Substantia nigra (tissue), 51 donors: ENCODE measurements at places on chromosomes 7 and 10.

- no peak for DNase-seq
Observed at GRCh38 chr10:127524908-127525665, 24.0 kb upstream of the NPS start.

- DNase-seq = no peak
Observed at GRCh38 chr10:112960151-112960681, 10.2 kb downstream of the TCF7L2 start.

GRCh38 chr10:127552446-127552845 is 3.3 kb downstream of the NPS start:
- DNase-seq = no peak

GRCh38 chr7:51824050-51824449 is 507.4 kb upstream of the COBL start:
- DNase-seq = no peak

- no peak for DNase-seq
Observed at GRCh38 chr10:69863580-69863979, 61.9 kb downstream of the COL13A1 start.

- DNase-seq = no peak
Observed at GRCh38 chr10:103916876-103917275, 1.1 kb downstream of the STN1 start.

GRCh38 chr10:97277551-97277950 is 14.9 kb downstream of the ARHGAP19 start:
- no peak for DNase-seq

- DNase-seq = no peak
Observed at GRCh38 chr7:128458956-128459355, 3.3 kb downstream of the HILPDA start.

- DNase-seq = no peak
Observed at GRCh38 chr7:26233902-26234511, 32.5 kb downstream of the CBX3 start.

DNA sequence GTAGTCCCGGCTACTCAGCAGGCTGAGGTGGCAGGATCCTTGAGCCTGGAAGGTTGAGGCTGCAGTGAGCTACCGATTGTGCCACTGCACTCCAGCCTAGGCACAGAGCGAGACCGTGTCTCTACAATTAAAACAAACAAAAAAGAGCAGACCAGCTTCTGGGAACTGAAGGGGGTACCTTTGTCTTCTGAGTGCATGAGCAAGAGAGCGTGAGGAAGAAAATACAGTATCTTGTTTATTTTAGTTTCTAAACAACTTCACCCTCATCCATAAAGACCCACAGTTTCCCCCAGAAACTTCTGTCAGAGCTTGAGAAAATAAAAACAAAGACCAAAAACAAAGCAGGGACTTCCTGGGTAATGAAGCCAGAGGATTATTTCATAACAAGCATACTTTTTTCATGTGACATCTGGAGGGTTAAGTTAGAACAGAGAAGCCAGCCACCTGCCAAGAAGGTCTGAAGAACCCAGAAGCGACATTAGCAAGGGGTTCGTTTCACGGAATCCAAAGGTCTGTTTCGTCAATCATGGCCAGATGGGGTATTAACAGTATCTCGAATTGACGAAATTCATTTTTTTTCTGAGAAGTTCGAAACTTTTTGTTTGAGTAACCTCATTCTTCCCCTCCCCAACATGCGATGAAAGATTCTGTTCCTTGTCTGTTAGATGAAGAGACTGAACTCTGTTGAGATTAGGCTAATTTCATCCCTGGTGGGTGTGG is 10.2 kb upstream of the IL2RA start:
- no peak for DNase-seq

DNA sequence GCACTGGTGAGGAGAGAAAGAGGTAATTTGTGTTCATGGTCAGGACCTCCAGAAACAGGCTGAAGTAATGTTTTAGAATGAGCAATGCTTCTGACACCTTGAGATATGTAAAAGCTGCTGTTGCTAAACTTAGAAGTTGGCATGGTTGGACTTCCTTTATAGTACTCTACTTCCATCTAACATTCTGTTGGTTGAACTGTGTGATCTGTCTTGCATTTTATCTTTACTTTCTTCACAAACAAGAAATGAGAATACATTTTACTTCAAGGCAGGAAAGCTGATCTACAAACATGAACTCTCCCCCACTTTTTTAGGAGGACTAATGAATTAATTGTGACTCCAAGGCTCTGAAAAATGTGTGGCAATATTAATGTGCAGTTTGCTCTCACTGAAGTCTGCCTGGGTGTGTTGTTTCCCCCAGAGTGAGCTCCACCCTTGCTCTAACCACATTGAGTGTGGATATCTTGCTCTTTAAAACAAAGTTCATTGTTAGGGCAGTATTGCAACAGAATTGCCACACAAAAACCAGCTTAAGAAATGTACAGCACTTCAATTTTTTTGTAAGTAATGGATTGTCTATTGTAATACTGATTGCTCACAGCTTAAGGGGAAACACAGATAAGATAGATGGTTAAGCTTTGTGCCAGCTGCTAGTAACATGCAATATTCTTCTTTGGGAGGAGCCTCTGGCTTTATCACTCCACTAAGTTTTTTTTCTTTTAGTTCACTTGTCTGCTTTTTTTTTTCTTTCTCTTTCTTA is 69.0 kb downstream of the ADD3 start:
- no peak for DNase-seq

- no peak for DNase-seq
Observed at GRCh38 chr10:12701696-12702095, 299.8 kb downstream of the CCDC3 start.

DNA sequence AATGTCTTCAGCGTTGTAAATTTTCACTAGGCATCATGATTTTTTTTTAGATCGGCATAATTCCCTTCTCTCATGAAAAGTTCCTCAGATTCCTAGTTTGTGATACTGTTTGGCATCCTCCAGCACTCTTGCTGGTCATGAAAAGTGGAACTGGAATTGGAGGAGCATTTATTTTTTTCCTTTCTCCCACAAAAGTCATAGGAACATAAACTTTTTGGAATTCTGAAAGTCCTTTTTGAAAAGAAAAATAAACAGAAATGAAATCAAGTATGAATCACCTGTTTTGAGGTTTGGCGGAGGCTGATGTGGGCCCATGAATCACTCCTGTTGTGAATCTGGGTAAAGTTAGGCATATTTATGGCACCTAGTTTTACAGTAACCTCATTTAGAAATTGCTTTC is 17.7 kb downstream of the CACNB2 start:
- DNase-seq = no peak

DNA sequence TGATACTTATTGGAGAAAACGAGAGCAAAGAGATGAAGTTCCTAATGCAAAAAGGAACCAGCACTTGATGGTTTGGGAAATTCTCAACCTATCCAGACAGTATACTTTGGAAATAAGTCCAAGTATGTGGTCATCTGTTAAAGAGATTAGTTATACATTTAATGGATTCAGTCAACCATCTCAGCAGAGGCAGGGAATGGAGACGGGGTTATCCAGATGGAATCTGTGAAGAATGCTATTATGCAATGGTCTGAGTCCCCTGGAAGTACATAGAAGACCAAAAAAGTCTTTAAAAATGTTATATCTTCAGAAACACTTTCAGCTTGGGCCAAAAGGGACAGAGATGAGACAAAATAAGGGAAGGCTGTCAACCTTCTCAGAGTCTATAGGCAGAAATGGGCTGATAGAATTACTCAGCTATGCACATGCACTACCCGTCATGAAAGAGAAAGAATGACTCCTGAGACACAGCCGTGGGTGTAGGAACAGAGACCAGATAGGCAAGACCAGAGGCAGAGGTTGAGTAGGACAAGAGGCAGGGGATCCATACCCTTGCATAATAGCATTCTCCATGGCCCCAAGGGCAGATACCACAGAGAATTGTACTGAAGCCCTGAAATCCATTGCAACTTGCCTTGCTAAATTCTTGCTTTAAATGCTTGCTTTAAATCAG is 738.8 kb upstream of the POT1 start:
- no peak for DNase-seq

DNA sequence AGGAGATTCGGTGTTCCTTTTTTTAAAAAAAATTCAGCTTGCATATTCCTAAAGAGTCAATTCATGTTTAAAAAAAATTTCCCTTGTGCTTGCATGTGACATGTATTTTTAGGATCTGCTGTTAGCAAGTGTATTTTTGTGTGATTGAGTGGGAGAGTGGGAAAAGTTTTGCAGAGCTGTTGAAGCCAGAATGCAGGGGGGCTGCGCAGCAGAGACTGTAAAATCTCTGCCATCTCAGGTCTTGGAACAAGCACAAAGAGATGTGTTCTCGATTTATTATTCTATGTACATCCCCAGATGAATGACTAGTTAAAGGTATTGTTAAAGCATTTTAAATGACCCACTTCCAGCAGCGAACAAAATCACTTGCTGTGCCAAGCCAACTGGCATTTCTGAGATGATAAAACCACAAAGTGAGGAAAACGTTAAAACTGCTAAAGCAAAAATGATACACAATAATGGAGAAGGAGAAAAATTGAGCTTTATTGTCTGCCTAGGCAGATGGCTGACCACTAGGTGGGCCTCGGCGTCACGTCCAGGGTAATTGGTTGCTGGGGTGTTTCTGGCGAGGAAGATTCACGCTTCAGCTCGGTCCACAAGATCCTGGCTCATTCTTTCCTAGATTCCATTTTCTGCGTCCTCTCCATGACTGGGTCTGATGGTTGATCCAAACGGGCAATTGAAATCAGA is 67.0 kb upstream of the ATRNL1 start:
- DNase-seq = no peak

- DNase-seq = no peak
Observed at GRCh38 chr10:59562126-59562525, 147.5 kb downstream of the SLC16A9 start.

GRCh38 chr7:142581341-142581740 is 167.9 kb upstream of the PRSS1 start:
- no peak for DNase-seq

DNA sequence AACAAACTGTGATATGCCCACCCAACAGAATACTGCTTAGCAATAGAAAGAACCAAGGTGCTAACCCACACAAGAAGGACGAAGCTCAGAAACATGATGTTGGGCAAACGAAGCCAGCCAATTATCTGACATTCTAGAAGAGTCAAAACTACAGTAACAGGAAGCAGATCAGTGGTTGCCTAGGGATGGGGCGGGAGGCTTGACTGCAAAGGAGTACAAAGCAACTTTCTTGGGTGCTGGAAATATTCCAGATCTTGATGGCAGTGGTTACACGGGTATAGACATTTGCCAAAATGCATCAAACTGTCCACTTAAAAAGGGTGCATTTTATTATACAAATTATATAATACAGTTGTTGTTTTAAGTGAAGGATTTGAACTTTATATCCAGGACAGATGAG is 41.1 kb upstream of the RET start:
- no peak for DNase-seq

DNA sequence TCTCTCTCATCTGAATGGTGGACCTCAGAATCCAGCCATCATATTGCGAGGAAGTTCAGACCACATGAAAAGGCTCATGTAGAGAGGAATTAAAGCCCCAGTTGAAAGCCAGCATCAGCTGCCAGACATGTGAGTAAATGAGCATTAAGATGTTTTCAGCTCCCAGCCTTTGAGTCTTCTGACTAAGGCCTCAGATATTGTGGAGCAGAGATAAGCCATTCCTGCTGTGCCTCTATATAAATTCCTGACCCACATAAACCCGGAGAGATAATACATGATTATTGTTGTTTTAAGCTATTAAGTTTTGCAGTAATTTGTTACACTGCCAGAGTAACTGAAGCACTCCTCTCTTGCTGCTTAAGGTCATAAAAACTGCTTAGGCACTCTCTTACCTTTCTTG is 14.6 kb downstream of the FAM149B1 start:
- DNase-seq = no peak

- DNase-seq = no peak
Observed at GRCh38 chr7:117666031-117666430, 186.2 kb downstream of the CFTR start.

DNA sequence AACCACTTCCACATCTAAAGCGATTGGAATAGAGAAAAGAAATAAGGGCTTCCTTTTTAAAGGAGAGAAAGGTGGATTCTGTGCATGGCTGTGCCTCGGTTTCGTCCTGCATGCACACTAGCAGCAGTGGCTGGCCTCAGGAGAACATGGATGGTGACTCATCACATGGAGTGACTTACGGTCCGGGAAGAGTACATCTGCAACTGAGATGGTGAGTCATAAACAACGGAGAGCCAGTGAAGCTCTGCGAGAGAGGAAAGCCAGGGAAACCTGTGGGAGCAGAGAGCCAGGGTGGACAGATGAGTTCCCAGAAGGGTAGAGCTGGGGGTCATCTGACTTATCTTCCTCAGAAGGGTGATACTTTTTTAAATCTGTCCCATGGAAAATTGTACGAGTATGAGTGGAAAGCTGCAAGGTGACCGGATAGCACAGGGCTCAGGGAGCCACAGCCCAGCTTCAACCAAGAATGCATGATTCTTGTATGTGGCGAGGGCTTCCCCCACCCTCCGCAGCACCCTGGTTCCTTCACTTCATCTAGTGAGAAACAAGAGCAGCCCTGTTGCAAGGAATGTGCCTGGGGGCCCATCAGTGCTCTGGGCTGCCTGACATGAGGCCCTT is 259.1 kb downstream of the KLF6 start:
- DNase-seq = no peak

GRCh38 chr7:131174855-131175254 is 152.8 kb upstream of the MKLN1 start:
- DNase-seq = no peak

DNA sequence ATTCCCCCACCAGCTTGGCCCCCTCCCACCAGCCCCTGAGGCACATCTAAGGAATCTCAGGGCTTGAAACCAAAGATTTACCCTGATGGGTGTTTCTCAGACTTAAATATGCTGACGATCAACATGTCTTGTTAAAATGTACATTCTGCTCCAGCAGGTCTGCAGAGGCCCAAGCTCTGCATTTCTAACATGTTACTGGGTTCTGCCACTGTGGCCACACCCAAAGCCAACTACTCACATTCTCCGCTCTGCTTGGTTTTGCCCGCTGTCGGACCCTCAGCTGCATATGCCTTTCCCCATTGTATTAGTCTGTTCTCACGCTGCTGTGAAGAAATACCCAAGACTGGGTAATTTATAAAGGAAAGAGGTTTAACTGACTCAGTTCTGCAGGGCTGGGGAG is 8.9 kb downstream of the PIP4K2A start:
- no peak for DNase-seq

- no peak for DNase-seq
Observed at GRCh38 chr10:24382979-24383663, 174.2 kb downstream of the KIAA1217 start.

DNA sequence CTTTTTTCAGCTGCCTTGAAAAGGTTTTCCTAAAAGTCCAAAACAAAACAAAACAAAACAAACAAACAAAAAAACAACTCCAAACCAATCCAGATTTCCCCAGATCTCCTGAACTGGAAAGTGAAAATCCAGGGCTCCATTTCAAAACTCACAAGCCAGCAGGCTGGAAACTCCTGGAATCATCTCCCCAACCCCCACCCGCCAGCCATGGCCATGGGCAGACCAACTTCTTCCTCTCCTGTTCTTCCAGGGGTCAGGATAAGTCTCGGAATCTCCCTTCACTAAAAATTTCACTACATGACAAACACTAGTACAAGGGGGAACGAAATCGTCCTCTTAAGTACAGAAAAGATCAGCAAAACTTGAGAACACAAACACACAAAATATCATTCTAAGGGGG is 40.4 kb downstream of the GNA12 start:
- DNase-seq = no peak
